ENCODE measurements at places on chromosomes 7 and 10.

- DNase-seq: no peak
Measured at GRCh38 chr7:101731502-101732084, 85.8 kb upstream of the CUX1 start.

- no peak for DNase-seq
Measured at GRCh38 chr10:27717861-27718260, 27.8 kb downstream of the MKX start.

GRCh38 chr10:86690657-86691084 lies 22.4 kb downstream of the LDB3 start:
- no peak for DNase-seq

GRCh38 chr10:101018118-101018599 lies 12.8 kb downstream of the PDZD7 start:
- DNase-seq: no peak

- DNase-seq: no peak
Measured at GRCh38 chr7:30931161-30931928, 19.7 kb downstream of the AQP1 start.

- DNase-seq: no peak
Measured at GRCh38 chr10:43702936-43703281, 54.2 kb upstream of the ZNF32 start.

DNA sequence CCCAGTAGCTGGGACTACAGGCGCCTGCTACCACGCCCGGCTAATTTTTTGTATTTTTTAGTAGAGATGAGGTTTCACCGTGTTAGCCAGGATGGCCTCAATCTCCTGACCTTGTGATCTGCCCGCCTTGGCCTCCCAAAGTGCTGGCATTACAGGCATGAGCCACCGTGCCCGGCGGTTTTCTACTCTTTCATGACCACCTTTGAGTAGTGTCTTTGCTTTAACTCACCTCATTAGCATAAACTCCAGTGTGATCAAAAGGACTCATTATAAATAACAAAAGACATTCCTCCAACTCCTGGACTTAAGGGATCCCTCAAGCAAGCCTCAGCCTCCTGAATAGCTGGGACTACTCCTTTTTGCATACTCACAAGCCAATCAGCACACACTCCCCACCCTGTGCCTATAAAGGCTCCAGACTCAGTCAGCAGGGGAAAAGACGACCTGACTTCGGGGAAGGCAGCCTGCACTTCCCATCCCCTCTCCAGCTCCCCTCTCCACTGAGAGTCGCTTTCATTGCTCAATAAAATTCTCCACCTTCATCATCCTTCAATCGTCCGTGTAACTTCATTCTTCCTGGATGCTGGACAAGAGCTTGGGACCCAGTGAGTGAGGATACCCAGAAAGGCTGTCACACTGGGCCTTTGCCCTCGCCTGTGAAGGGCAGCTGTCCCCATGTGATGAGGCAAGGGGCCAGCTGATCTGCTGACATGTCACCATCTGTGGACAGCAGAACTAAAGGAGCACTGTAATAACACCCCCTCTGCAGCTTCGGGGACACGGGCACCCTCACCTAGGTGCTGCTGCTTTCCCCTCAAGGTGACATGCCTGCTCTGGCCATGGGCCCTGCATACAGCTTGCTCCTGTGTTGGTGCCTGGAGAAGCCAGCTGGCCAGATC lies 35.0 kb upstream of the EIF4H start:
- no peak for DNase-seq

GRCh38 chr7:91137788-91138368 lies 126.4 kb upstream of the FZD1 start:
- DNase-seq: no peak

- DNase-seq: no peak
Measured at GRCh38 chr7:8229927-8230326, 32.0 kb downstream of the ICA1 start.

- DNase-seq: no peak
Measured at GRCh38 chr7:138527746-138528223, 67.7 kb downstream of the TRIM24 start.

- no peak for DNase-seq
Measured at GRCh38 chr7:12861070-12861469, 173.6 kb downstream of the ARL4A start.

GRCh38 chr10:81995254-81995653 lies 120.3 kb downstream of the NRG3 start:
- no peak for DNase-seq

- DNase-seq: no peak
Measured at GRCh38 chr10:27020243-27020642, 80.1 kb downstream of the ANKRD26 start.

GRCh38 chr10:124142006-124142739 lies 48.8 kb upstream of the CHST15 start:
- no peak for DNase-seq

- peak; percentile 92 for DNase-seq
Measured at GRCh38 chr10:73910764-73911552, at the start of gene PLAU. Gene PLAU (plus strand): TSS chr10:73911132. CDS start chr10:73911556, 424 bp downstream.

DNA sequence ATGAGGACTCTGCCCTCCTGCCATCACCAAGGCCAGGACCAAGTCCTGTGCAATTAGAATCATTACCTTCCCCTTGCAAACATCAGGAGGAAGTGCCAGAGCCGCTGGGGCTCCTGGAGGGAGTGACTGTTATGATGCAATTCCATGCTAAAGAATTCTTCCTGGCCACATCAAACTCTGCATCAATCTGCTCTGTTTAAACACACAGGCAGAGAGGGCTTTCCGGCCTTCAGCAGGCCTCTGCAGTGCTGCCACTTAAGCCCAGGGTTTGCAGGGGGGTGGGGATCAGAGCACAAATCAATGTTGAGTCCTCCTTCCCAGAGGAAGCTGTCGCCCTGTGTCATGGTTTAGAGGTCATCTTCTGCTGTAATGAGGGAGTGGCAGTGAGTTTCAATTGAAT lies 58.1 kb downstream of the CTBP2 start:
- DNase-seq: peak; percentile 75

DNA sequence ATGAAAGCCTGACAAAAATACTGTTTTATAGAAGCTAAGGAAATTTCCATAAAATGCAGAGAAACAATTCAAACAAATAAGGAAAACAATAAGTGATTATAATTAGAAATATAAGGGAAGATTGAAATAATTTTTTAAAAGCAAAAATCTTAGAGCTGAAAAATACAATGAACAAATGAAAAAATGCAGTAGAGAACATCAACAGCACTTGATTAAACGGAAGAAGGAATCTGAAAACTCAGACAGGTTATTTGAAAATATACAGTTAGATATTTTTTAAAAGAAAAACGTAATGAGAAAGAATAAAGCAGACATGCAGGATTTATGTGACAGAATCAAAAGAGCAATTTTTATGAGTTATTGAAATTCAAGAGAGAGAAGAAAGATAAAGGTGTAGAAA lies 279.1 kb upstream of the MAGI2 start:
- no peak for DNase-seq

DNA sequence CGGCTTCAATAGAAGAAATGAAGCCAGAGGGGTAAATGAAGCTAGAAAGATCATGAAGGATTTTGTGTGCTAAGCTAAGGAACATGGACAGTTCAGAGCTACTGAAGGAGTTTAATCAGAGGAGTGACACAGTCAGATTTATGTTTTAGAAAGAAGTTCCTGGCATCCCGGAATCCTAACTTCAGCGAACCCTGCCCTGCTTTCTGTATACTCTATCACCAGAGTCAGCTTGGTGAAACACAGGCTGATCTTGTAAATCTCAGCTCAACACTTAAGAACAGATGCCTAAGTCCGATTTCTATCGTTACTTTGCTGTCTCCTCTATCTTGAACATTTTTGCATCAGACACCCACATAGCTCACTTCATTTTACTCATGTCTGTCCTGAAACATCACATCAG lies 9.1 kb downstream of the AHR start:
- DNase-seq: no peak

GRCh38 chr7:158362001-158362400 lies 225.6 kb downstream of the PTPRN2 start:
- DNase-seq: no peak

- DNase-seq: peak; percentile 74
Measured at GRCh38 chr10:58266826-58267712, 625 bp downstream of the IPMK start.

DNA sequence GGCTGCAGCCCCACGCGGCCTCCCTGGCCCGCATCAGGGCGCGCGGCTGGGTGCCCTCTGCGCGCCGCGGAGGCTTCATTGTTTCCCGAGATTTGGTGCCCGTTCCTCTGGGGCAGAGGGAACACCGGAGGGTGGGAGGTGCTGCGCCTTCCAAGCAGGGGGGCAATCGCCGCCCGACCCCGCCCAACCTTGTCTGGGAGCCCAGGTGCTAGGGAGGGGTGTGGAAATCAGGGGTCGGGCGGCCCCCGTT lies 1.0 kb upstream of the NRP1 start:
- no peak for DNase-seq

DNA sequence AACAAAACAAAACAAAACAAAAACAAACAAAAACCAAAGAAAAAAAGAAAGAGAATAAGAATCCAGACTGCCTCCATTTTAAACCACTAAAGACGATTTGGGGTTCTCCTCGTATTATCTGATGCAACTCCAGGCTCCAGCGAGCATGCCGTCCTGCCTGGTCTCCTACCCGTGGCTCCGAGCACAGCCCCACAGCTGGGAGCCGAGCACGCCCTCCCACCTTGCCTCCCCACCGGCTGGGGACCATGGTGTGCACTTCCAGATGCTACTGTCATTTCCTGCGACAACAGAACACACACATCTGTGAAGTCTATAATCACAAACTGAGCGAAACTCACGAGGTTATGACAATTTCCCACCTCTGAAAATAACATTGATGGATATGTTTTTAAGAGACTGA lies 113.1 kb downstream of the ADARB2 start:
- no peak for DNase-seq

DNA sequence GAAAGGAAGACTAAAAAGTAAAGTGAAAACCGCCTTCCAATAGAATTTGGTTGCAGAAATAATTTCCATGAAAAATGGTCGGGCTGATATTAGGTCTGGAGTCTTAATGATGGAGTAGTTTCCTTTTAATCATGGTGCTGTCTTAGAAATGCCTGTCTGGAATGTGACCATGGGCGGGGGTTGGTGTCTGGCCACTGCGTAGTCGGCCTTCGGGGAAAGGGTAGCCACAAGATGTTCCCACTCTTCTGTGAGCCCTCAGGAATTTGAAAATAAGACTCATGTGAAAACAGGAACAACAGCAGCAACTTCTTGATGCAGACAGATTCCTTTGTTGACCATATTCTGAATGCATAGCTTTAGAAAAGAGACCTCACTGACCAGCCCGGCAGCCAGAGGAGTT lies 176.8 kb downstream of the KIAA1217 start:
- DNase-seq: no peak

GRCh38 chr10:58291538-58292174 lies 22.7 kb downstream of the CISD1 start:
- no peak for DNase-seq

- no peak for DNase-seq
Measured at GRCh38 chr10:108601851-108602250, 1321.5 kb downstream of the XPNPEP1 start.

GRCh38 chr7:133958822-133959221 lies 168.3 kb upstream of the LRGUK start:
- DNase-seq: no peak

DNA sequence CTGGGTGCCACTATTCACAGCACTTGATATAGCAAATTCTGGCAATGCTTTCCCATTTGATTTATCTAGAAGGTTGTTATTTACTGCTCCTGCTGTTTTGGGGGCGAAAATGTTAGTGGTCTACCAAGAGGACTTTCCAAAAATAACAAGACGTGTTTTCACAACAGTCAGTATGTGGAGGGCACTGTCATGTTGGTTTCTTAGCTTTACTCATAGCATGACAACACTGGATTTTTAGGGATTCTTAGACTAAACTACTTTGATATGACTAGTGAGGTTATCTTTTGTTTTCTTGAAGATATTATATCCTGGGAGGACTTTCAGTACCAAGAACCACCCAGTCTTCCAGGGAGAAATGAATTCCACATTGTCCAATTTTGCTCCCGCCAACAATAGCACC lies 49.4 kb downstream of the NUDCD3 start:
- no peak for DNase-seq

DNA sequence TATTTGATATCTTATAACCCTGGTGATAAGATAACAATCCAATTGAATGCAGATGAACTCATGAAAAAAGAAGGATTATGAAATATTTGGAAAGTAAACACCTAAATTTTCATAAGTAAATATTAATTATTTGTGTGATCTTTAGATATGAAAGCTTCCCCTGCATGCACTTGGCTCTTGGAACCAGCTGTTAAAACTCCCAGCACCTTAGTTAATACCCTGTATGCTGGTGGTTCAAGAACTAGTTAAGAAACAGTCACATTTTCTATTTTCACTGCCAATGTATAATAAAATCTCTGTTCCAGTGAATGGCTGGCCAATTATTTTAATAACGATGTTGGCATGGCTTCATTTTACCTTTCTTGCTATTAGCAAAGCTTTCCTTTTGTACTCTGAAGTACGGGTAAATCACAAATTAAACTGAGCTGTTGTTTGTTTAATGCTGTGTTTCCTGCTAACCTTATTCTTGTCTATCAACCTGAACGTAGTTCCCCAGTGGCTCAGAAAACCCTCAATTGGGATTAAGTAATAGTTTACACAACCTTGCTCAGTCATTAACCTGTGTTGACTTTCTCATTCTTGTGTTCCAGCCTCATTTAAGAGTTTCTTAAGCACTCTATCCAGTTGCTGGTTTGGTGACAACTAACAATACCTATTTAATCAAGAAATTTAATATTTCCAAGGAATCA lies 38.9 kb downstream of the MET start:
- no peak for DNase-seq

GRCh38 chr7:5377816-5378215 lies 45.8 kb downstream of the TNRC18 start:
- DNase-seq: no peak

DNA sequence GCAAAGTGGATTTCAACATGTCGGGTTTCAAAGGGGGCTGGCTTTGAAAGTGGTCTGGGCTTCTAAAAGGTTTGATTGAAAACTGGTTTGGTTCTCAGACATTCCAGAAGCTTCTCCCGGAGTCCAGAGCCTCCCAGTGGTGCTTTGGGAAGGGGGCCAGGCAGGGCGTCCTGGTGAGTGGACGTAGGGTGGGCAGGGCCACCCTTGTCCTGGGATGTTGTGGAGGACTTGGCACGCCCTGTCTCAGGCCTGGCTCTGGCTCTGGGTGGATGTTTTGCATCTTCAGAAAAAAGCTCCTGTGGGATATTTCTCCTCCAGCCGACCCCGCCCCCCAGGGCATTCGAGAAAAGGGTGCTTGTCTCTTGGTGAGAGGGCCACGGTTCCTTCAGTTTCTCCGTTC lies 31.2 kb downstream of the GRIFIN start:
- no peak for DNase-seq

All from lower leg skin (tissue), 4 donors.